ENCODE measurements at places on chromosomes 1 and 21.
A peak's percentile ranks its signal among the peaks of the same experiment; 100 is the strongest.

DNA sequence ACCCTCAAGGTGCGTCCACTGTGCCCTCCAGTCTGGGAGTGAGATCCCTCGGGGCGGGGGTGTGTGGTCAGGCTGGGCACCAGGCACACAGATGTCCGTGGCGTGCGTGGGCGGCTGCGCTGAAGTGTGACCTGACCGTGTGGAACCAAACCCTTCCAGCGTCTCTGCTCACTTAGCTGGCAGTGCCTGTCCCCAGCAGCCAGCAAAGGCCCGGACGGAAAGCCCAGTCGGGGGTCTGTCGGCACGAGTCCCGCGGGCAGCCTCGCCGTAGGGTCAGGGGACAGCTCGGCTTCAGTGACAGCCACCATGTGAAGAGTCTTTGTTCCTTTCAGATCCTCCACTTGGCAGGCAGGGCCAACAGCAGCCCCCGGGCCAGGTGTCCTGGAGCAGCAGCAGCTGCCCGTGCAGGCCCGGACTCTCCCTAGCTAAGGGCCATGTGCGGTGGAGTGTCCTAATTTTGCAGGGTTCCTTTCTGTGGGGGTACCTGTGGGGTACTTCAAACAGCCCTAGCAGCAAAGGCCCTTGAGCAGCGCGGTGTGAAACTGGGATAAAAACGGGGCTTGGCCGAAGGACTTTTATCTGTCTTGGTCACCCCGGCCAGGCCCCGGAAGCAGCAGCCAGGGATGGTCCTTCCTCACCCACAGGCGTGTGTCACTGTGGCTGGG is 11.6 kb downstream of the TTLL10 start:
- DNase-seq: peak; percentile 18

DNA sequence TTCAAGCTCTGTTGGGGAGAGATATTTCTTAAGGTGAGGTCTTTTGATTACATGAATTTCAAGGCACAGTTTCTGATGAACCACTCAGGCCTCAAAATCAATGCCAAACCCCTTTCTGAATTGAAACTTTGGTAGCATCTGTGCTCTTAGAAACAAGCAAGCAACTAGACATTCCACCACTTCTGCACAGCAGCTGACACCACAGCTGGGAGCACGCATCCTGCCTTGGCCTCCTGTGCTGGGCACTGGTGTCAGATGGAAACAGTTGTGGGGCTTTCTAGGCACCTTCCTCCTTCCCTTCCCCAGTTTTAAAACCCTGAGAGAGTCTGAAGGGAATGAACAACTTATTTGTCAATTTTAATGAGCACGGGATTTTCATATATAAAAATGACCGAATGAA is 360.2 kb downstream of the ADGRL2 start:
- DNase-seq: no peak

GRCh38 chr1:233897325-233898162 is 6.9 kb upstream of the SLC35F3 start:
- DNase-seq: no peak

DNA sequence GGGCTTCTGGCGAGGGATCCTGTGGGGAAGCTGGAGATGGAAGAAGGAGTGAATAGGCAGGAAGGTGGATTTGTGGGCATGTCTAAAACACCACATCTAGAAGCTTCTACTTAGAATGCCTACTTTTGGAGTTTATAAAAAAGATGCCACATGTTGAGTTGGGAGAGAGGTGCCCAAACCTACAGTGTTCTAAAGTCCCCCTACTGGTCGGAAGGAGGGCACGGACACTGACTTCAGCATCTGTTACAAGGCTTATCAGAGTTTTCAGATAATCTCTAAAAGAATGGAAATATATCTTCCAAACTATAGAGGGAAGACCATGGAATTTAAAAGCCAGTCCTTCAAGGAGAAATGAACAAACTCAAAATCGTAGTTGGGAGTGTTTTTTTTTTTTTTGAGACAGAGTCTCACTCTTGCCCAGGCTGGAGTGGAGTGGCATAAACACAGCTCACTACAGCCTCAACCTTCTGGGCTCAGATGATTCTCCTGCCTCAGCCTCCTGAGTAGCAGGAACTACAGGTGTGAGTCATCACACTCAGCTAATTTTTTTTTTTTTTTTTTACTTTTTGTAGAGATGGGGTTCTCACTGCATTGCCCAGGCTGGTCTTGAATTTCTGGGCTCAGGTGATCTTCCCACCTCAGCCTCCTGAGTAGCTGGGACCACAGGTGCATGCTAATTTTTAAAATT is 14.8 kb downstream of the IBA57 start:
- DNase-seq: no peak

DNA sequence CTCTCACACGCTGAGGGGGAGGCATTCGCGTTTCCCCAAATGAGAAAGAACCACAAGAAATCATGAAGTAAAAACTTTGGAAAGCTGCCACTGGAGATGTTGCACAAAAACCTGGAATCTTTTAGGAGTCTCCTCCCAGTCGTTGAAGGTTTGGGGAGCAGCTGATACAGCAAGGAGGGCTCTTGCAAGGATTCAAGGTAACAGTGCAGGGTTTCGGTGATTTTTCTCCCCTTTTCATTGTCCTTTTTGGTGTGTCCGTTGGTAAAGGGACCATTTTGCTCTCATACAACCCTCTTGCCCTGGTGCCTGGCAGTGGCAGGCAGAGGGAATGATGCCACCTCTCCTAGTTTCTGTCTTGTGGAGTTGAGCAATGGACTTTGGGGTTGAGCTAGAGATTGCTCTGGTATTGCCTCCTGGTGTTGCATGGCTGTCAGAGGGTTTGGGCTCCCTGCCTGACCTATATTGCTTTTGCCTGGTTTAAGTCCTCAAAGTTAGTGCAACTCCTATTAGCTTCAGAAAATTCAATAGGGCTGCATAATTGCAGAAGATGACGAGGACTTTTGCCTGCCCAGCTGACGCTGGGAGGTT is 872 bp downstream of the BRINP2 start:
- no peak for DNase-seq

DNA sequence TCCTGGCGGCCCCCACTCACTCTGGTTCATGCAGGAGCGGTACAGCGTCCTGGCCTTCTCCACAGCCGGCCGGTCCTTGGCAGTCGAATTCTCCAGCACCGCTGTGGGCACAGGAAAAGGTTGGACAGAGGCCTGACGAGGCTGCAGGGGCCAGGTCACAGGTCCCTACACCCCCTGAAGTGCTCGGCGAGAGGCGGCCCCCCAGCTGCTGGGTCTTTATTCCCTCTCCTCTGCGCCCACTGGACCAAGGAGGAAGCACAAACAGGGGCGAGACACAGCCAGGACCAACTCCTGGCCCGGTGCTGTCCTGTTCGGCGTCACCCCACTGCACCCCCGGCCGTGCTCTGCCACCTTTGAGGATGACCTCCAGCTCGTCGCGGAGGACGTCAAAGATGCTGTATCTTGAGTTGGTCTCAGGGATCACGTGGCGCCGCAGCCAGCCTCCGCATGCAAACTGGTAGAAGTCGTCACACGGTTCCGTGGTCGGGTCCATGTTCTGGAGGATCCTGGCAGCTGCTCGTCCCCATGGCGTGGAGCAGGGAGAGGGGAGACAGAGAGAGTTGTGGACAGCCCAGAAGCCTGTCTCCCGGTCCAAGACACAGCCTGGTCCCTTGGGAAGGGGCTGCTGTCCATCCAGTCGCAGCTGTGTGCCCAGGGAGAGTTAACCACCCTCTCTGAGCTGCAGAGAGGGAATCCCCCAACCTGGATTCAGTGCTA is 22.9 kb downstream of the PRXL2B start:
- DNase-seq: peak; percentile 1
